Activated CD8-positive, alpha-beta T cell treated with anti-CD3 and anti-CD28 coated beads, Interleukin-2, amount 10 ng/mL, durations not matched to agents 7 days and 5 days (primary cell): ENCODE measurements at places on chromosomes 13 and 19. TPM values are rescaled to one million over a fixed set of nuclear protein-coding genes. Genes with fewer than 3 reads are reported as not detected.

Gene SYT3
- total RNA-seq: not detected

Gene FFAR2
- total RNA-seq: not detected

Gene JSRP1
- not detected for total RNA-seq

Gene KIR2DL4
- not detected for total RNA-seq

Gene RAB3D
- total RNA-seq: 7.9 TPM

Gene ATP1A3
- 3.3 TPM for total RNA-seq

Gene ZNF587B
- total RNA-seq: 18.7 TPM

- DNase-seq: no peak
These were observed 499.4 kb upstream of the ARGLU1 start for GRCh38 chr13:107067381-107067780.

DNA sequence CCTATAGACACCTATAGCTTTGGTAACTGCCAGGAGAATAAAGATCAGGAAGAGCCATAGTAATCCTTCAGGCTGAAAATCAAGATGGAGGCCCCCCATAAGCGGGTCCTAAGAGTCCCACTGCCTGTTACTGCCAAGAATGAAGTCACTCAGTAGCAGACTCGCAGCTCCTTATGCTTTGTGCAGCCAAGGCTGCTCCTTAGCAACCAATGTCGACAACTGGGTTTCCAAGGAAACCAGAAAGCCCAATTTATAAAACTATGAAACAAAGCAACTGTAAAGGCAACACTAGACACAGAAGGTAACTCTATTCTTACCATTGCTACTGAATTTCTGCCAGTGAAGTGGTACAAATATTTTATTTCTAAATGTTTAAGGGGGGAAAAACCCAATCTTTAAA lies 56.5 kb downstream of the DCLK1 start:
- DNase-seq: no peak

DNA sequence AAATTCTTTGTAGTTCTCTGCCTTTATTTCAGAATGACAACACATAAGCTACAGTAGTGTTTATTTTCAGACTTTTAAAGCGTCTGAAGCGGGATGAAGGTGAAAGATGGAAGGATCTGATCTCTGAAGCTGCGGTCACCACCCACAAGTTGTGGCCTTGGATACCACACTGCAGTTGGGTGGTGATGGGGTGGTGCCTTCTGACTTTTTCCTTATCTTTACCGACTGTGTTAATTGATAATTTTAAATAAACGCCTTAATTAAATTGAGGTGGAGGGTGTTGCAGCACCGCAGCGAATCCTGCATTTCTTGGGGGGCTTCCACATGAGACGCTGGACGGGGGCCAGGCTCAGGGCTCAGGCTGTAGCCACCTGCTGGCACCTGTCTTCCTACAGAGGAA lies 1.3 kb downstream of the TFDP1 start:
- DNase-seq: no peak

DNA sequence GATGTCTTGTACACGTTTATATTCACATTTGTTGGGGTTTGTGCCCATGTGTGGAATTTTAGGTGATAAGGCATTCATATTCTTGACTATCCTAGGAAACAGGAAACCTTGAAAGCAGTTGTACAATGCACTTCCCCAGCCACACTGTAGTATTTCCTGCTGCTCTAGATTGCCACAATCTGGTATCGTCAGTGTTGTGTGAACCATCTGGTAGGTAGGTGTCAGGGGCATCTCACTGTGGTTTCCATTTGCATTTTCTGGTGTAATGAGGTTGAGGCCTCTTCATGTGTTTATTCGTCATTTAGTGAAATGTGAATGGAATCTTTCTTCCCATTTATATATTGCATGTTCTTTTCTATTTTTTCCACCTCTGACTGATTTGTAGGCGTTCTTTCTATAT lies 76.6 kb downstream of the SCGB2B2 start:
- DNase-seq: no peak
